Forelimb muscle (tissue), 1 donor: ENCODE measurements at places on chromosomes 5 and 9. TPM values are rescaled to one million over a fixed set of nuclear protein-coding genes. Genes with fewer than 3 reads are reported as not detected.

The PLAC8L1 gene
- polyA plus RNA-seq = 0.73 TPM

- no peak for DNase-seq
These were observed 248.0 kb downstream of the DRD1 start for GRCh38 chr5:175195698-175196656.

The RLN1 gene
- 0.27 TPM for polyA plus RNA-seq

DNA sequence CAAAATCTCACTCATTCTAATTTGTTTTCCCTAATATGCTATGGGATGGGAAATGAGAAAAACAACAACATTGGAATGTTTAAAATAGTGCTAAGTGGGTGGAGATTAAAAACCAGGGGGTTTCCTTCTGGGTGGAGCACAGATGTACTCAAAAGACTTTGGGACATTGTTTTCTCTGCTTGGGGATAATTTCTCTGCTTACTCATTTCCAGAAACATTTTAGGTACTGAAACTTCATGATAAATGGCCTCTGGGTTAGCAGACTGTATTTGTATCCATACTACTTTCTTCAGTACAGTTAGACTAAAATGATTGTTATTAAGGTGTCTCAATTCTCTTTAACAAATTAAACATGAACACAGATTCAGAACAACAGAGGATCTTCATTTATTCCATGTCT is 17.4 kb downstream of the ELOVL7 start:
- DNase-seq = no peak

The NDST1 gene
- 46.9 TPM for polyA plus RNA-seq

The GEMIN5 gene
- 15.3 TPM for polyA plus RNA-seq

The OR1J2 gene
- polyA plus RNA-seq = not detected

DNA sequence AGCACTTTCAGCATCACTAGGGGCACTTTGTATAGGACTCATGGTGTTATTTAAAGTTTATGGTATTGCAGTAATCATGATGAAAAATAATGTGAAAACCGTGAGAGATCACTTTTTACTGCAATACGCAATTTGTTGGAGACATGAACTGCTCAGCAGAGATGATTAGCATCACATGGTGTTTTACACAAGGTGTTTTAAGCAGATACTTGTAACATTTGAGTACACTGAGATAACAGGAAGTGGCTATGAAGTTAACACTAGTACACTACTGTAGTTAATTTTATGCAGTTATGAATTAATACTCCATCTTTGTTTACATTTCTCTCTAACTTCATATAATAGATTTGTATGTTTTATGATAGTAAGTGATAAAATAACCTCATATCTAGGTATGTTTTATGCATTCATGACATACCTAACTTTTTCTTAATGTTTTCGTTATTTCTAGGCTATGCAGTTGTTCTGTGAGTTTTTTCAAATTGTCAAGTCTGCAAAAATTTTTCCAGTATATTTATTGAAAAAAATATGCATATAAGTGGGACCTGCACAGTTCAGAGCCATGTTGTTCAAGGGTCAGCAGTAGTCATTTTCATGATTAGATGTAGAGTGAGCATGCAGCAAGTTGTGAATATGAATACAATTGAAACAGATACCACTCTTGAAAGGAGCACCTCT is 13.0 kb downstream of the SUB1 start:
- no peak for DNase-seq

The GDNF gene
- polyA plus RNA-seq = 11.2 TPM

The WDR38 gene
- polyA plus RNA-seq = 0.11 TPM

GRCh38 chr5:54363669-54364068 is 53.3 kb upstream of the ARL15 start:
- DNase-seq = no peak

DNA sequence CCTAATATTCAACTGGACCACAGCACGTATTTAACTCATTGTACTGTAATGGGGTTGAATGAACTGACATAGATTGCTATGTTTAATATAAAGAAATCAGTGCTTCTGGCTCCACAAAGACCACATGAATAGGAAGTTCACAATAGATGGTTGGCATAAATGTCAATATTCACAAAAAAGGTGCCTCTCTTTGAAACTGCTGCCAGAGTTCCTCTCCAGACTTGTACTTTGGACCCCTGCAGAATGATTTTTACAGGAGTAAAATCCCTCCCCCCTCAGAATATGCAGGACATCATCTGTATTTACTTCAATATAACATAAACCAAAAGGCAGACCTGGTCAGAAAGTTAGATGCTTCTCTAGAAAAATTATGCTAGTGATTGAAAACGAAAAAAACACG is 508.5 kb upstream of the DAP start:
- DNase-seq = no peak

- no peak for DNase-seq
These were observed 26.8 kb upstream of the CSF1R start for GRCh38 chr5:150113047-150113744.

DNA sequence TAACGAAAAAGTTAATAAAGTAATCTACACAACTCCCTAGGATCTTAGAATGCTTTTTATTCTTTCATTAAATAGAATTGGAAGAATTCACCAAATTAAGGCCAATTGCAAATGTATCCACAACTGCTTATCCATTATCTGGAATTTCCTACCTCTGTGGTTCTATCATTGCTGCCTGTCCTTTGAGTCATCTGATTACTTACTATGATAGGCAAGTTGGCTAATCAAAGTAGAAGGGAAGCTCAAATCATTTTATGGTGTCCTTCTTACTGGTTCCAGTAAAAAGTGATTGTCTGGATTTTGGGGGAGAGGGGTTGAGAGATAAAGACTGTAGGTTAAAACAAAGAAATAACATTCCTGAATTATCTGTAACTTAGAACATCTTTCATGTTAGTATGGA is 161.4 kb upstream of the GNA14 start:
- no peak for DNase-seq

The GPBP1 gene
- 82.0 TPM for polyA plus RNA-seq

DNA sequence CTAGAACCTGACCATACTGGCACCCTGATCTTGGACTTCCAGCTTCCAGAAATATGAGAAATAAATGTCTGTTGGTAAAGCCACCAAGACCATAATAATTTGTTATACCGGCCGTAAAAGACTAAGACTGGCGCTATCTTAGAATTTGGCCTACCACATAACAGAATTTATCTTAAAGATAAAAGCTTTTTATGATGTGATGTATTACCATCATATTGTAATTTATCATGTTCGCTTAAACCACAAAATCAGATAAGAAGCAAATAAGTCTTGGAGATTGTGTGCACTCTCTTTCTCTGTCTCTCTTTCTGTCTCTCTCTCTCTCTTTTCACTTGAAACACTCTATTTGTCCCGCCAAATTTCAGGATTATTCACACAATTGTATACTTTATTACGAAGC is 35.6 kb downstream of the FST start:
- DNase-seq = no peak

The AJM1 gene
- polyA plus RNA-seq = 2.4 TPM

DNA sequence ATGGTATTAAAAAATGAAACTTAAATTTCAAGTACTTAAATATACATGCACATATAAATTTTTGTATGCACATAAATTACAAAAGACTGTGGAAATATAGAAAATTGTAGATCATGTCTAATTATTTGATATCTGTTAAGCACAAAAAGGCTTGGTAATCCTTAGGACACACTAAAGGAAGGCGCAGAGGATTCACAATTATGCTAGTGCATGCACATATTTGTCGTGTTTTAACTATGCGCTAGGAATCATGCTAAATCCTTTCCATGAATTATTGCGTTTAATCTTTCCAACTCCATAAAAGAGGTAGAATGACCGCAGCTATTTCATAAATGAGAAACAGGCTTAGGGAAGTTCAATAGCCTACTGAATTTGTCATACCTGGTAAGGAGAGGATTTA is 244.1 kb upstream of the ITGA1 start:
- no peak for DNase-seq

DNA sequence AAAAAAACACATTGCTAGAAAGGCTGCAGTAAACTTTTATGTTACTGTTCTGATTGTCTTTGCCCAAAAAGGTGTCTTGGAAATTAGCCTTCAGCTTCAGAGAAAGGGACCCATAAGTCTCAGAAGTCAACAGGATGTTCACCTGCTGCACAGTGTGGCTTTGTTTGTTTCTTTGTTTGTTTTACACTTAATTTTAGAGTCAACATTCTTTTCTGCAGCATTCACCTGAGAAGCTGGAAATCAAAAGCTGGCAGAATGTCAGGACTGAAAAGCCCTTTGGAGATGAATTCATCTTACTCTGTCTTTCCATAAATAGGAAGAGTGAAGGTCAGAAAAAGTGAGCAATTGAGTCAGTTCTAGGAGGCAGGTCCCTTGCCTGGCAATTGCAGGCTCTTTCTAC is 170.0 kb downstream of the PAPPA start:
- no peak for DNase-seq

The ANKS6 gene
- polyA plus RNA-seq = 13.1 TPM

DNA sequence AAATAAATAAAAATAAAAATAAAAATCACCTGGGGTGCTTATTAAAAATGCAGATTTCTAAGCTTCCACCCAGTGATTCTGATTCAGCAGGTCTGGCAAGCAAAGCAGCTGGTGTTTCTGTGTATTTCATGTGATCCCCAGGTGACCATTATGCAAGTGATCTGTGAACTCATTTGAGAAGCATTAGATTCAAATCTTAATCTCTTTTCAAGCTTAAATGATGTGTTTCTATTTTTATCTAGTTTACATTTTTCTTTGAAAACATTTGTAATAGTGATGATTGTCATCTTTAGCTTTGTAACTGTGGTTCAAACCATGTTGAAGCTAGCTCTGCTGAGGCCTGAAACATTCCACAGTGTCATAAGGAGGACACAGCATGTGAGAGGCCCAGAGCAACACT is 804.8 kb upstream of the ZNF608 start:
- no peak for DNase-seq

GRCh38 chr5:3601911-3602782 is 6.5 kb downstream of the IRX1 start:
- DNase-seq = no peak

GRCh38 chr5:16952968-16953671 is 17.0 kb upstream of the MYO10 start:
- no peak for DNase-seq

DNA sequence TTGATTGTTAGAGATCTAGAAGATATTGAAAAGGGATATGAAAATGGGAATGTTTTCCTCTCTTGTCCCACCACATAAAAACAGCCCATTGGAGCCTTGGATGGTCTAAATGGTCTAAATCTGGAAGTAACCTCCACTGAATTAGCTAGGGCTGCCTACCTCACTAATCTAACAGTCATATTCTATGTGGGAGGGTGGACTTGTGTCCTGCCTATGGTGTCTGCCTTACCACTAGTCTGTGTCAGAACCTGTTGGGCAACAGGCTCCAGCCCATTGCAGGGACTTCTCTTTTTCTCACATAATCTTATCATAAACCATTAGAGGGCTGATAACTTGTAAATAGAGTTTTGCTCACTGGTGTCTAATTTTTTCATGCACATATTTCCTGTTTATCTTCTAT is 548.8 kb upstream of the CDH18 start:
- DNase-seq = no peak

The GAS1 gene
- polyA plus RNA-seq = 64.7 TPM

The EIF4E1B gene
- not detected for polyA plus RNA-seq

DNA sequence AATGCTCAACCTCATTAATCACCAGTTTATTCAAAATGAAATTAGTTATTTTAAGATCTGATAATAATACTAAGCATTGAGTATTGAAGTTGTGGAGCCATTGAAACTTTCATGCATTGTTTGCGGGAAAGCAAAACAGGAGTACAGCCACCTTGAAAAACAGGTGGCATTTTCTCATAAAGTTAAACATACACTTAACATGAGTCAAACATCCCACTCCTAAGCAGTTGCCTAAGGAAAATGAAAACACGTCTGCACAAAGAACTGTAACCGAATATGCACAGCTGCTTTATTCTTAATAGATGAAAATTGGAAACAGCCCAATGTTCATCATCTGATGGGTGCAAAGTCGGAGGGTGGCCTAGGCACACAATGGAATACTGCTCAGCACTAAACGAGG is 177.3 kb downstream of the IRX2 start:
- no peak for DNase-seq

DNA sequence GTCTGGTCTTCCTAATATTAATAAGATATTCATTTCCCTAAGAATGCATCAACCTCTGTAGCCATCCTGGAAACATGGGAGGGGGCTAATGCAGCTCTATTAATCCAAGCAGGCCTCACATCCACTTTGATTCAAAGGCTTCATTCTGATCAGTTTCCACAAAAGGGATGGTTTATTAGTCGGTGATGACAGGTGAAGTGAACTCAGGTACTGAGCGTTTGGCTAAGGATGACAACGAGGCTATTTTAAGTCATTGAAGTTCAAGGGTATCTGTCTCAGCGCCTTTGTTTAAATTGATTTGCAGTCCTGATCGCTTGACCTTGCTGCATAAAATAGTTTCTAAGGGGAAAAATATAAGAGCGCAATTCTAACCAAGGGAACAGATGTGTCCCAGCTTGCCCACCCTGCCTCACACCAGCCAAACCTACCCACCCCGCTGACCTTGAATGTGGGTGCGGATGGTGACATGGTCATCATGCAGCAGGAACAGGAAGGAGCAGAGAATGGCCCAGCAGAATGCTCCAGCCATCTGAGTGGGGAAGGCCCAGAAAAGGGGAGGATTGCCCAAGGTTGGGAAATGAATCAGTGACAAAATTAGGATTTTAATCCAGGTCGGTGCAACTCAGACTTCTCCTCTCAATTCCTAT is 70.5 kb upstream of the ZNF618 start:
- no peak for DNase-seq

The GPR150 gene
- not detected for polyA plus RNA-seq

DNA sequence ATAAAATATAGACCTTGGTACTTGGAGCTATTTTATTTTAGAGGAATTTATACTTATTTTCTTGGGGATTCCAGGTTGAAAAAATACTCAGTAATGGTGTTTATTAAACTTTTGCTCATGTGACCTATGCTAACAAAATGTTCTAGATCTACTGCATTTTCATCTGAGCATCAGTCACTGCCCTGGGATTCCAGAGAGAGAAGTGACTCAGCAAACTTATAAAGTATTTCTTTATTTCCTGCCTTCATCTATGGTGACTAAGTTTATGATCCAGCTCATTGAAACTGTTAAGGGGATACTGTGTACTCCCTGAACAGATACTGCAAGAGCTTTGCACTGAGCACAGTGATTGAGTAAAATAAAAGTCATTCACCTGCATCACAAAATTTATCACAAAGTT is 298.5 kb upstream of the CDH18 start:
- no peak for DNase-seq

GRCh38 chr9:110446171-110446570 is 108.5 kb upstream of the TXNDC8 start:
- DNase-seq = no peak

DNA sequence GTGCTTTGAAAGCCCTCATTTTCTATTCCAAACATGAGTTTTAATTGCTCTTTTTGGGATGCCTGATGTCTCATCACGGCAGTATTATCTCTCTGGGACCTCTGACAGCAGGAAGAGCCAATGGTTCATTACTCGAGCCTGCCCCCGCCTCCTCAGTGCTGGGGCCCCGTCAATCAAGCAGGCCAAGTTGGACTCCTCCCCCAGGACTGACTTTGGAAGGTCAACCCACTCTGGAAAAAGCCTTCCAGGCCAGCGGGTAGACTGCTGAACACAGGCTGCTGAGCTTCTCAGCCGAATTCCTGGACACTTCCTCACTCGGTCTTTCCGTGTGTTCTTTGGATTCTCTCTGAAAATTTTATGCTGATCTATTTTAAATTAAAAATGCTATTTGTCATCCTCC is 9.5 kb upstream of the BARHL1 start:
- DNase-seq = no peak

GRCh38 chr5:143449772-143450171 is 46.3 kb upstream of the NR3C1 start:
- DNase-seq = no peak

The ANAPC2 gene
- polyA plus RNA-seq = 30.4 TPM

The PRXL2C gene
- 10.6 TPM for polyA plus RNA-seq

The LCN9 gene
- polyA plus RNA-seq = not detected

- DNase-seq = no peak
These were observed 113.5 kb upstream of the TNPO1 start for GRCh38 chr5:72702881-72703434.

The OR1K1 gene
- not detected for polyA plus RNA-seq
